ENCODE measurements at places on chromosomes 4 and X.
A peak's percentile ranks its signal among the peaks of the same experiment; 100 is the strongest.

DNA sequence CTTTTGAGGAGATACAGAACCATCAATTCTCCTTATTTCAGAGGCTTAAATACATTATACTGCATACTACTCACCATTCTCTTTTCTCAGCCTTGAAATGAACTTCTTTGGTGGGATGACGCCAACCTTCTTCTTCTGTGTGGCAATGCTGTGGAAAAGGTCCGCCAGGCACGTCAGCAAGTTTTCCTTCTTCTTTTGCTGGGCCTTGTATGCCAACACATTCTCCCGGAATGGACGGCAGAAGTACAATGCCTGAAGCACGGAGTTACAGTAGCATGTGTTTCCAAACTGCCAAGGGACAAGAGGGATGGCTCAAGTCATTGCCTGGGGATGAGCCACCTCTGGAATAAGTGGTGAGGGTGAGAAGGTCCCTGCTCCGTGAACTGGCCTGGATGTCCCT is 31.2 kb downstream of the USP46 start:
- no peak for DNase-seq

GRCh38 chrX:37347420-37347819 is 1.7 kb upstream of the PRRG1 start:
- no peak for DNase-seq

DNA sequence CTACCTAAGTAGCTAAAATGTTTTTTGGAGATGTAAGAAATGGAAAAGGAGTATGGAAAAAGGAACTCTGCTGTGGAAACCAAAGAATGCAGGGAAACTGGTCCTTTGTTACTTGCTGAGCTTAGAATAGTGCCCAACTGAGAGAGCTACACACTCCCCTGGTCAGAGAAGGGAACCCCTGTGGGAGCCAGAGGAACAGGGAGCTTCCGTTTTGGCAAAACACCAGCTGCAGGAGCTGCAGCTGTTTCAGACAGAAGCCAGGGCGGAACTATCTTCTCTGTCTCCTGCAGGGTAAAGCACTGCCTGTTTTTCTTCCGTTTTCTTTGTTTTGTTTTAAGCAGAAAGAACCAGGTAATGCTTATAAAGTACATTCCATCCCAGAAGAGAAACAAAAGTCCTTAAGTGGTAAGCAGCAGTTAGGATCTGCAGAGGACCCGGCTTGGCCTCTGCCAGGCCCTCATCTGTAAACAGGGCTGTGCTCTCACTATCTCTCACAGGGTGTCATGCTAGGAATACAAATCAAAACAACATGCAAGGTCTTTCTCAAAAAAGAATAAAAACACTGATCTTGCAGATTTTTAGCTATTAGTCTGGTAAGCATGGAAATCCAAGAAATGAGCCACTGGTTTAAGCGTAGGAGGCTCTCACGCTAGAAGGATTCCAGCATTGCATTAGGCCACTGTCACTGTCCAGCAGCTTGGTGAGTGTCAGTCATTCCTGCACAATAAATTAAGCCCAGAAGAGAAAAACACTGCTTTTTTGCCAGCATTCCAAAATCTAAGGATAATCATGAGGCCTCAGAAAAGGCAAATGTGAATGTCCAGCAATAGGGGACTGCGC is 76.1 kb downstream of the CHST7 start:
- DNase-seq = peak; percentile 63

DNA sequence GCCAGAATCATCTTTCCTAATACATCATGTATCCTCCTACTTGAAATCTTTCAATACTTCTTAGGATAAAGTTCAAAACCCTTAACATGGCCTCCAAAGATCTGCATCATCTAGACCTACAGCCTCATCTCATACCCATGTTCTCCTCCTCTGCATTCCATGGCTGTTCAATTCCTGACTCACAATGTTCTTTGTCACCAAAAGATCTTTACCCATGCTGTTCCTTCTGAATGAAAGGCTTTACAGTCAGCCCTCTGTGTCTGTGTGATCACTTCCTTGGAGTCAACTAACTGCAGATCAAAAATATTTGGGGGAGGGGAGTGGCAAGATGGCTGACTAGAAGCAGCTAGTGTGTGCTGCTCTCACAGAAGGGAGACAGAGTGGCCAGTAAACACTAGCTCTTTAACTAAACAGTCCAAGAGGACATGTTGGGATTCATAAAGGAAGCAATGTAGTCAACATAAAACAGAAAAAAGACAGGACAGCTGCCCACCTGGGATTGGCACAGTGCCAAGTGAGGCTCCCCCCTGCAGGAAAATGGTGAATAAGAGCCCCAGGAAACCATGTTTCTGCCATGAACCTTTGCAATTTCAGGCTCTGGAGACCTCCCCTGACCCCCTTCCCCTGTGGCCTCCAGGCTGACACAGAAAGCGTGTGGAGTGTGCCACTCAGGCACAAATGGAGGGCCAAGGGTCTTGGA is 31.9 kb downstream of the CBR4 start:
- DNase-seq = no peak

DNA sequence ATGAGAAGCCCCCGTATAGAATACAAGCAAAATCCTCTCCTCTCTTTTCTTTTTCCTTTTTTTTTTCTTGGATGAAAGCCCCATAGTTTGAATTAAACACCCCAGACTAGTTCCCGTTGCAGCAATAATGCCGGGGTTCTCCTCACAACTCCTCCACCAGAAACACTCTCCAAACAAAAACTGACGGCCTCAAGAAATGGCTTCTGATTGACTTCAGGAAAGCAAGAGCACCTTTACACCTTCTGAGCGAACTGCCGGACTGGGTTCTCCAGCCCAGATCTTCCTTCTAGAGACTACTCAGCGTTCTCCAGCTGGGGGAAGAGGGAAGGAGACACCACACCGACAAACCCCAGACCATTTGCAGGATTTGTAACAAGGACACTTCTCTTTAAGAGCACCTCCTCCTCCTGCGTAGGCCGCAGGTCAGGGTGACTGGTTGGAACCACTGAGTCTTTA is 4.0 kb downstream of the HAND2 start:
- DNase-seq = no peak

- no peak for DNase-seq
Measured at GRCh38 chr4:141851246-141851891, 215.0 kb downstream of the IL15 start.

DNA sequence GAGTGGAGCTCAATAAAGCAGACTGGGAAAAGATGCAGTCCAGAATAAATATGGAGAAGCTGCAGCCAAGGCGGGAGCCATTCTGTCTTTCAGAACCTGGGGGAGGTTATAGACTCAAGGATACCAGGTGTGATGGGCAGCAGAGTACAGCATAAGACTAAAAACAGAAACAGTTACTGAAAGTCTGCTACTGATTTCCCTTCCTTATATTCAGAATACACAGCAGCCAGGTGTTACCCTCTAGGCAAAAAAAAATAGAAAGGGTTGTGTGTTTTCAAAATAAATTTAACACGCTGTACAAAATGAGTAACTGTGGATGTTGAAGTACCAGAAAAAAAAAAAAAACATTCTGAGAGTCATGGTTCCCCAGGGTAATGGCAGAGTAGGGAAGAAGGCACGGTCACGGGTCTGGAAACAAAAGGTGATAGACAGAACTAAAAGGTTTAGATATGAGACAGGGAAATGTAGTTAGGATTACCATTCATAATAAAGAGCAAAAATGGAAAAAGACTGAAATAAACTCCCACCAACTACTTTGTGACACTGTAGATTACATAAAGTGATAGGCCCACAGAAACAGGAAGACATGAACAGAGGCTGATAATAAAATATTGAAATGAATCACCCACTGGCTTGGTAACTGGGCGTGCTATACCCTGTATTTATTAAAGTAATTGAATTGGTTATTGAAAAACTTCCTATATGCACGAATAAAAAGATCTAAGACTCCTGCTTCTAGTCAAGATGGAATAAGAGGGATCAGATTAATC is 10.8 kb upstream of the HHIP start:
- no peak for DNase-seq

GRCh38 chrX:70592091-70592490 is 147.5 kb downstream of the DLG3 start:
- DNase-seq = no peak

DNA sequence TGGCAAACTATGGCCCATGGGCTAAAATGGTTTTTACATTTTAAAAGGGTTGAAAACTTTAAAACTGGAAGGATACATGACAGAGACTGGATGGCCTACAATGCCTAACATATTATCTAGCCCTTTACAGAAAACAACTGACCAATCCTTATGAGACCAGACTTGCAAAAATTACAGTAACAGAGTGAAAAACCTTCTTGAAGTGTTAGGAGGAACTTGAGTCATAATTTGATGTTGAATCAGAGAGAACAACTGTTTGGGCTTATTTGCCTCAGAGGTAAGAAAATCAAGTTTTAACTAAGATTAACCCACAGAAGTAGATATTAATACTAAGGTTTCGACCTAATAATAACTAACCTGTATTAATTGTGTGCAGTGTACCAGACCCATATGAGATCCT is 12.4 kb upstream of the NAP1L5 start:
- no peak for DNase-seq

GRCh38 chr4:36716874-36717273 is 435.5 kb downstream of the DTHD1 start:
- DNase-seq = no peak

Measured in ovary (tissue), 10 donors.